ENCODE measurements at places on chromosomes 1 and 21.

- DNase-seq = no peak
Observed at GRCh38 chr1:168007691-168008090, 70.8 kb upstream of the MPC2 start.

- no peak for DNase-seq
Observed at GRCh38 chr1:178966312-178966711, 59.4 kb upstream of the FAM20B start.

DNA sequence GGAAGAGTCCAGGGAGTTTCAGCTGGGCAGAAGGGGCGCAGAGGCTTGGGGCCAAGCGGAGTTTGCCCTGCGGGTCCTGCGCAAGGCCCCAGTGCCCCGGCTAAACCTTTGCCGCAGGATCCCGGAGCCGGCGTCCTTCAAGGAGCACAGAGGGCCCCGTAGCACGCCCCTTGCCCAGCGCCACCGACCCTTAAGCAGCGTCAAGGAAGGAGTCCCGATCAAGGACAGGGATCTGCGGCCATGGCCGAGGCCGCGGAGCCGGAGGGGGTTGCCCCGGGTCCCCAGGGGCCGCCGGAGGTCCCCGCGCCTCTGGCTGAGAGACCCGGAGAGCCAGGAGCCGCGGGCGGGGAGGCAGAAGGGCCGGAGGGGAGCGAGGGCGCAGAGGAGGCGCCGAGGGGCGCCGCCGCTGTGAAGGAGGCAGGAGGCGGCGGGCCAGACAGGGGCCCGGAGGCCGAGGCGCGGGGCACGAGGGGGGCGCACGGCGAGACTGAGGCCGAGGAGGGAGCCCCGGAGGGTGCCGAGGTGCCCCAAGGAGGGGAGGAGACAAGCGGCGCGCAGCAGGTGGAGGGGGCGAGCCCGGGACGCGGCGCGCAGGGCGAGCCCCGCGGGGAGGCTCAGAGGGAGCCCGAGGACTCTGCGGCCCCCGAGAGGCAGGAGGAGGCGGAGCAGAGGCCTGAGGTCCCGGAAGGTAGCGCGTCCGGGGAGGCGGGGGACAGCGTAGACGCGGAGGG is 520 bp downstream of the CLIC6 start:
- DNase-seq = no peak

- DNase-seq = peak; percentile 42
Observed at GRCh38 chr1:84582802-84583587, 8.8 kb upstream of the CTBS start.

DNA sequence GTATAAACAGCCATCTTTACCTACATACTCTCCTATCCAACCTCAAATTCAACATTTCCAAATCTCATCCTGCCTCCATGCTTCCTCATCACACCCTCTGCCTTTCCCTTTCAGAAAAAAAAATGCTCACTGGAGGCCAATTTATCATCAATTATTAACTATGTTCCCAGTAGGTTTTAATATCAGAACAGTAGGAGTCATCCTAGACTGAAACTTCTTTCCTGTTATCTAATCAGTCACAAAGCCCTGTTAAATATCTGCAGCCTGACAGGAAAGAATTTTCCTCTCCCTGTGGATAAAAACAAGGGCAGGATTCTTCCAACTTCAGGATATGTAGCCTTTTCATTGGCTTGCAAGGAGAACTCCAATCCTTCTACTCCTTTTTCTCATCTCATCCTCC is 28.4 kb downstream of the EGLN1 start:
- DNase-seq = no peak

DNA sequence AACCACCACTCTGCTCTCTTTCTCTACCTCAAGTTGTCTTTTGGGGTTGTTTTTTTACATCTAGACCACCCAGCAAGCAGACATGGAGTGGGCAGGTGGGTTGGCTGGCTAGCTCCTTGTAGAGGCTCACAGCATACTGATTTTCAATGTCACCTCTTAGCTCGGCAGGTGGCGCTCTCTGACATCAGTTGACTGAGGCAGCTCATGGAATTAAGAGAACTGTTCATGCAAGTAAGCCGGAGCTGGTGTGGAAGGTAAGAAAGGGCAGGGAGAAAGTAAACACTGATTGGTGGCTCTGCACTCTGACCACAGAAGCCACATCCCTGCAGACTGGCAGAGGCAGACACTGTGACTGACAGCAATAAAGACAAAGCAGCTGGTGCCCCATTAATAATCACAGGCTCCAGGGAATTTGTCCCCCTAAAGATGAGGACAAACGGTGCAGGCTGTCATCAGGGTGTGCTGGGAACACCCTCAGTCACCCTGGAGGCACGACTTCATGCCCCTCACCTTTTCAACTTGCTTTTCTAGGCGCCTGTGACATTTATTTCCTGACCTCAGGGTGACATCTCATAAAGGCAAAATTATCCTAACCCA is 226.8 kb downstream of the LMX1A start:
- DNase-seq = peak; percentile 31

DNA sequence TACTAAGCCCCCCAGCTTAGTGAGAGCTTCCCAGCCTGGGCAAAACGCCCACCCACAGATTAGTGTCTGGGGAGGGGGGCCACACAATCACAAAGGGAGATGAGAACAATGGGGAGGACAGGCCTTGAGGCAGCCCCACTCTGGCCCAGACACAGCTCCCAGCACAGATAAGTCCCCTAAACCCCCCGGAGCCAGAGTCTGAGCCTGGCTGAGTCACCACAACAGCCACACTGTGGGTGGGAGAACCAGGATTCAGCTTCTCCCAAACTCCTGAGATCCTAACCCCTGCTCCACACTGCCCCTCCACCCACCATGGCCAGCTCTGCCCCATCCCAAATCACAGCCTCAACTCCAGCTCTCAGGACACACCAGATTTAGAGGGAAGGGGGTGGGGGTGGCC is 4.2 kb downstream of the NECTIN4 start:
- peak; percentile 42 for DNase-seq

DNA sequence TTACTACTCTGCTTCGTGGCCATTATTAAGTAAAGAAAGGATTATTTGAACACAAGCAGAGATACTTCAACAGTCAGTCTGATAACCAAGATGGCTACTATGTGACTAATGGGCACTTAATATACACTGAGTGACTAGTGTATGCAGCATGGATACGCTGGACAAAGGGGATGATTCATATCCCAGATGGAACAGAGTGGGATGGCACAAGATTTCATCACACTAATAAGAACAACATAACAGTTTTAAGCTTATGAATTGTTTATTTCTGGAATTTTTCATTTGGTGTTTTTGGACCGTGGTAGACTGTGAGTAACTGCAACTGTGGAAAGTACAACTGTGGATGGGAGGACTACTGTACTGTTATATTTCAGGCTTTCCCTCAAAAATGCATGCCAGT is 9.4 kb downstream of the ZCCHC17 start:
- peak; percentile 91 for DNase-seq

GRCh38 chr1:75732703-75733102 is 8.2 kb downstream of the ACADM start:
- peak; percentile 70 for DNase-seq

DNA sequence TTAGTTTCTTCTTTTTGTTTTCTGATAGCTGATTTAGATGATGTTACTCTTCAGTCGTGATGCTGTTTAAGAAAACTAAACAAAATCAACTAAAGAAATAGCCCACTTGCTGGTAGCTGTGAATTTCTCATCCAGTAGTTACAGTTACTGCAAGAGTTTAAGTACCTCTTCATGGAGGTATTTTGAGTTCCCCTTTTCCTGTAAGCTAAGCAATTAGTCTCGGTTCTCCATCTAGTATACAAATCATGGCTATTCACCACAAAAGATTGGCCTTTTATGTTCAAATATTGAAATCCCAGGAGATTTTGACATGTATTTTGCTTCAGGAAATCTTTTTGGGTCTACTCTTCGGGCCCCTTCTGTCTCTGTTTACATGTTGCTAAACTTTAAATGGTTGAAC is 31.1 kb downstream of the HUNK start:
- DNase-seq = no peak

- DNase-seq = no peak
Observed at GRCh38 chr1:212759683-212760082, 31.9 kb downstream of the NSL1 start.
